ENCODE measurements at places on chromosomes 5 and 9. TPM values are rescaled to one million over a fixed set of nuclear protein-coding genes. Genes with fewer than 3 reads are reported as not detected.

ANKRD31 gene
- total RNA-seq: 0.15 TPM

PCA3 gene
- total RNA-seq: not detected

RNF180 gene
- not detected for total RNA-seq

GTF3C5 gene
- 66.6 TPM for total RNA-seq

SMIM32 gene
- not detected for total RNA-seq

DAB2IP gene
- not detected for total RNA-seq

AGXT2 gene
- not detected for total RNA-seq

Measured in activated naive CD4-positive, alpha-beta T cell treated with anti-CD3 and anti-CD28 coated beads, Interleukin-2, amount 10 ng/mL, durations not matched to agents 5 hours and 36 hours (primary cell).